ENCODE measurements at places on chromosomes 2 and 18. TPM values are rescaled to one million over a fixed set of nuclear protein-coding genes. Genes with fewer than 3 reads are reported as not detected.
A peak's percentile ranks its signal among the peaks of the same experiment; 100 is the strongest.

DNA sequence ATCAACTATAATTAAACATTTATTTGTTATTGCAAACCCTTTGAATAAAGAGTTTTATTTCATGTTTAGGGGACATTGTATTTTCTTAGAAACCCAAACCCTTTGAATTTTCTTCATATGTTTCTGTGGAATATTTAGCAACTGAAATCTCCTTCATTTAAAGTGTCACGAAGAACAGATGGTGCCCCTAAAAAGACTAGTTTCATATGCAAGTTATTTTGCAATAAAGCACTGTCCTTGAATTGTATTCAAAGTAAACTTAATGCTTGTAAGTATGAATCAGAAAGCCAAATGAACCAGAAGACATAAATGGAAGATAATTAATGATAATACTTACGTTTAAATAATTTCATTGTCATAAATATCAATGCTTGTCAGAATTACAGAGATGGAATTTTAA, 151.9 kb upstream of the CWC22 start:
- H3K4me1 ChIP-seq, result no peaks in the 10 kb centered on the region
- H3K27me3 ChIP-seq, result no peaks in the 10 kb centered on the region
- H3K36me3 ChIP-seq, result no peaks in the 10 kb centered on the region
- no peak for DNase-seq
- no peak overlapping the region for H3K4me3 ChIP-seq

GRCh38 chr18:22286585-22286984, 117.2 kb downstream of the GATA6 start:
- H3K4me1 ChIP-seq, result peaks cover 20% of the 10 kb centered on the region
- DNase-seq, result peak; percentile 37
- H3K36me3 ChIP-seq, result no peaks in the 10 kb centered on the region
- H3K27ac ChIP-seq, result no peak overlapping the region

Gene C2orf81
- 0.71 TPM for total RNA-seq

Gene SERPINB12
- not detected for total RNA-seq

DNA sequence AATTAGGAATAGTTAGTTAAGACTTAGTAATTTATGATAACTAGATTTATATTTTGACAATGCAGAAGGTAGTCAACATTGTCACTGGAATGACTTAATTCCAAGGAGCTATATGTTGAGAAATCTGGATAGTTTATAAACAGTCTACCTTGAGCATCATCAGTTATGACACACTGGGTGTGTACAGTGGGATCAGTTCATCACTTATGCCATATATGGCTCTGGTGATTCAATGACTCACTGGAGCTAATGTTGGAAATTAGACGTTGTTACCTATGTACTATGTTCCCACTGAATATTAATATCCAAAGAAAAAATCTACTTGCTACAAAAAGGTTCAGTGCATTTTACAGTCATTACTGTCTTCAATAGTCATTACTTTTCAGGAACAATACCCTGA, 34.0 kb upstream of the ITPRID2 start:
- no peaks in the 10 kb centered on the region for H3K27me3 ChIP-seq
- no peak for DNase-seq
- no peaks in the 10 kb centered on the region for H3K4me1 ChIP-seq
- no peak overlapping the region for H3K4me3 ChIP-seq

Gene FAM168B
- total RNA-seq, result 107 TPM

- peaks cover 12% of the 10 kb centered on the region for H3K4me1 ChIP-seq
- no peaks in the 10 kb centered on the region for H3K36me3 ChIP-seq
- no peaks in the 10 kb centered on the region for H3K27me3 ChIP-seq
Observed at GRCh38 chr2:149658553-149658952, 71.0 kb upstream of the MMADHC start.

Gene PRSS56
- total RNA-seq, result not detected

Measured in endothelial cell of umbilical vein (primary cell).